Ureter (tissue), 1 donor: ENCODE measurements at places on chromosomes 3 and 15.

DNA sequence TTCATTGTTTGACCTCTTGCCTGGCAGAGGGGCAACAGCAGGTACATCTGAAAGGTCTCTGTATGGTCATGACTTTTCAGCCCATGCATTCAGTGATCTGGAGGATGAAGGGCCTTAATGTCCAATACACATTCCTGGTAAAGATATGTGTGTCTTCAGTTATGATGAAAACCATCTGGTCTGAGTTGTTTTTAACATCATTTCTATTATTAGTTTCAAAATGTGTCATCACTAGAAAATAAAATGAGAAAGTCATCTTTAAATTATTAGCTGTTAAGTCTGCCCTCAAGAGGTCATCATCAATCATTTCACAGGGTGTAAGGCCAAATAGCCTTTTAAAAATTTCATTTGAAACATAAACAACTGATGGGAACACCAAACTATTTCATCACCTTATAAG, 92.1 kb upstream of the PLSCR4 start:
- no peak for DNase-seq

DNA sequence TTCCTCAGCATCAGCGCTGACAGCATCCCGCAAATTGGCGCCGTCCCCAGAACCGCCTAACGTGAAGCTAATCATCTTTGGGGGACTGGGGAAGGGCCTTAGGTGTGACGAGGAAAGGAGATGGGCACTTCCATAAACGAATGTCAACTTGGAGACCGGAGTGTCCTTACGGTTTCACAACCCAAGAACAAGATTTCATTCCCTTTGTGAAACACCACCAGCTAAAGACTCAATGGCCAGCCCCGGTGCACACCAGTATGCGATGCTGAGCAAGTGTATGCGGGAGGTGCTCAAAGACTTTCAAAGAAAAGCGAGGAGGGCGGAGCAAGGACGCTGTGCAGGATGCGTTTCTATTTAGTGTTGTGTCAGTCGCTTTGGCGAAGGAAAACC, 759 bp upstream of the TTBK2 start:
- no peak for DNase-seq

- DNase-seq, result no peak
Measured at GRCh38 chr15:65377105-65377975, 462 bp downstream of the IGDCC3 start.

DNA sequence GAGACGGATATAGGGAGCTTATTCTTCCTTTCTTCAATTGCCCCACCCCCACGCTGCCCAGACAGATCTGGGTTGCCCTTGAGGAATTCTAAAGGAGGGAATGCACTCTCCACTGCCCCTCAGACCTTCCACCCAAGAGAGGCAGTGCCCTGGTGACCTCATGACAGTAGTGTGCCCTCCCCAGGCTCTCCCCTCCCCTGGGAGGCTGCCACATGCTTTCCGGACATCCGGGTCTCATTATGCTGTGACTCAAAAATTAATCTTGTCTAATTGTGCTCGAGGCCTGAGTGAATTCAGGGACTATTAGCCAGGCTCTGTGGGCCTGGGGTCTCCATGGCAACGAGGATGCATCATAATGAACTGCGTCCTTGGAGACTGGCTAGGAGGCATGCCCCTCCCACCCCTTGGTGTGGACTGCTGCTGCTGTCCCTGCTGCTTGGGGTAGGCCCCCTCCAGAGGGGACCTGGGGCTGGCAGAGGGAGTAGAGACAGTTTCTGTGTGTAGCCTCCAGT, 20.8 kb downstream of the CORO2B start:
- DNase-seq, result no peak

DNA sequence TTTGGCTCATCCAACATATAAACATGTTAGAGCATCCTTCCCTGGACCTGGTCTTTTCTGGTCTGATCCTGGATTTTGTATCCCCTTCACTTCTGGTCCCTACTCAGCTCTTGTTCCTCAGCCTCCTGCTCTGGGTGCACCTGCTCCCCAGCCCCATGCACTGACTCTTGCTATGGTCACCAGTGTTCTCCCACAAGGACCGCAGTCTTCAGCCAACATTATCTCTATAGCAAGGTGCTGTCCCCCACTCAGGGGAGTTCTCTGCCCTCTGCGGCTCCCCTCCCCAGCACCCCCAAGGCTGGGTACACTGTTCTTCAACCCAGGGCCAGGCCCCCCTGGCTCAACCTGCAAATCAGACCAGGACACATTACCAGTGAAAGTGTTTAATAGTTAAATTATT, 80.2 kb downstream of the SEC22A start:
- DNase-seq, result no peak

DNA sequence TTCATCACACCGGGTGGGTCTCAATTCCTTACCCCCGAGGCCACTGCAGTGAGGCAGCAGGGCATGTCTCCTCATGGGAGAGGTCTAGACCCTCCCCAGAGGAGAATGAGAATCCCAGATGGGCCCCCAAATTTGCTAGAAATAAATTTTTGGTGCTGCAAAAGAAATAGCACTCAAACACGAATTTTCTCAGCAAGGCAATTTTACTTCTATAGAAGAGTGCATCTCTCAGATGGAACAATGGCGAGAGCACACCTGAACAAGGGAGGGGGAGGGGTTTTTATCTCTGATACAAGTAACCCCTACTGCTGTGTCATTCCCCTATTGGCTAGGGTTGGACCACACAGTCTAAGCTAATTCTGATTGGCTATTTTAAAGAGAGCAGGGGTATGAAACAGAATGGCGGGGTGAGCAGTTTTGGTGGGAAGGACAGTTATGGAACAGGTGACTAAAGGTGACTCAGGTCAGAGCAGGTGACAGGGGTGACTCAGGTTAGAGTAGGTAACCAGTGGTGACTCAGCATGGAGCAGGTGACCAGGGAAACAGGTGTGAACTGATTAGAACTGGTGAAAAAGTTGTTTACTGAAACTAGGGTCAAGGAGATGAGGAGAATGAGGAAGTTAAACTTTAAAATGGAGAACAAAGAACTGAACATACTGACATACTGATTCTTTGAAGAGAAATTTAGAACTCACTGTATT, 93.0 kb upstream of the WNT7A start:
- DNase-seq, result no peak

- DNase-seq, result peak; percentile 32
Measured at GRCh38 chr3:13714251-13714916, 165.5 kb downstream of the FBLN2 start.

DNA sequence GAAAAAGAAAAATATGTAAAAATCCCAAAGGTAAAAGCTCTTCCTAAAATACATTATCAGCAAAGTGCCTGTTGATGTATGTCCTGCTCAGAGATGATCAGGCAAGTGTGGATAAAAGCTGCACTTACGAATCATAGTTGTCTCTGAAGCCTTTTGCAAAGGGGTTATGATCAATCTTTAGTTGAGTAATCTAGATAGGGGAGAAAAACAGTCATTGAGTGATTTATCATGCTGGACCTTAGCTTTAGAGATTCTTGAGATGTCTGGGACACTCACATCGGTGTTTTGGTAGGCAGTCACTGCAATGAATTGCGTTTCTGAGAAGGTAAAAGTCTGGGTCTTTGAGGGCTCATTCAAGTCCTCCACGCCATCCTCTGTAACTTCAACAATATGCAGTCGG, 3.7 kb downstream of the EOMES start:
- DNase-seq, result no peak

DNA sequence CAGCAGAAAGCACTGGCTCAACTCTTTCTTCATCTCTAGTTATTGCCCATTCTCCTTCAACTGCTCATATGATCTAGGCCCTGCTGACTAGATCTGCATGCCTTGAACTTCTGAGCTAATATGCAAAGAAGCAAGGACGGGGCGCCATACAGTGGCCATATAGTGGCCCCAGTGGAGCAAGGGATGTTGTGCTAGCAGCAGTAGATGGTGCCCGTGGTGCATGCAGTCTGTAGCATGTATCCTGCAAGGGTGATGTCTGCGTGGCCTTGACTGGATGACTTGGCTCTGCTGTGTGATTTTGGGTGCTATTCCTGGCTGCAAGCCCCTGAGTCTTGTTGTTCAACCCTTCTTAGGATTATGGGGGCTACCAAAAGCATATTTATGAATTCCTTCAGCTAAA, 12.2 kb upstream of the NMD3 start:
- DNase-seq, result no peak

- DNase-seq, result no peak
Measured at GRCh38 chr3:153657046-153657445, 464.1 kb upstream of the ARHGEF26 start.

DNA sequence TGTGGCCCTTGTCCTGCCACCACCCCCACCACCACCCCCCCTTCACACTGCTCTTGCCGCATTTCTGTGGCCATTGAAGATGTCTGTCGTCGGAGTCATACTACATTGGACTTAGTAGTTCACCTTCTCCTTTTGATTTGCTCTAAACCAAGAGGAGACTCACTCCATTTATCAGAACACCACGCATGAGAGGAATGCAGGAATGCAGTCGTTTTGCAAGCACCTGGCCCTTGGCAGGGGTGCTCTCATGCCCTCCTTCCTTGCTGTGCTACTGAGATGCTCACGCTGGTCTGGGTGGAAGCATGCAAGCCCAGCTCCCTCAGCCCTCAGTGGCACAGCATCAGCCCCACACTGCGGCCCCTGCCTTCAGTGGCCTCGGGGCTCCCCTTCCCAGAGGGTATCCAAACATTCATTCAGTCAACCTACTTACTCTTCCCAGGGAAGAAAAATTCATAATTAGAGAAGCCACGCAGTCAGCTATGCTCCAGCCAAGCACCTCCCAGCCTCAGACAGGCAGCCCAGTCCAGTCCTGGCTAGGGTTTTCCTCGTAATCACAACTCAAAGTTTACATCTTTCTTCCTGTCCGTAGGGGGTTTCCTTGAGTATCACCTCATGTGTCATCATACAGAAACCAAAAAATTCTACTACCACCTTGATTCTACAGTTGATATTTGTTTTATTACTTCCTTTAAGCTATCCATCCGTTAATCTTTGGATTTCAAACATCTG, 520.0 kb downstream of the GABRG3 start:
- DNase-seq, result no peak

GRCh38 chr3:134803051-134803505, 8.0 kb downstream of the EPHB1 start:
- no peak for DNase-seq

DNA sequence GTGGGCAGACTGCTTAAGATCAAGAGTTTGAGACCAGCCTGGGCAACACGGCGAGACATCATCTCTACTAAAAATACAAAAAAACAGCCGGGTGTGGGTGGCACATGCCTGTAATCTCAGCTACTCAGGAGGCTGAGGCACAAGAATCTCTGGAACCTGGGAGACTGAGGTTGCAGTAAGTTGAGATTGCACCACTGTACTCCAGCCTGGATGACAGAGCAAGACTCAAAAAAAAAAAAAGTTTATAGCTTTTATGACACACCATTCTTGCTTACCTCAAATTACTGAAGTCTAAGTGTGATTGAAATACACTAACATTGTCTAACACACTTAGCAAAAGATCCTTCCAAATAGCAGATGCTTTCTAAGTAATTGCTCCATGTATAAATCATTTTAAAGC, 207.6 kb downstream of the STAG1 start:
- DNase-seq, result no peak

GRCh38 chr3:64022451-64023186, 675 bp downstream of the PSMD6 start:
- no peak for DNase-seq

- DNase-seq, result no peak
Measured at GRCh38 chr3:80055306-80055705, 287.5 kb upstream of the ROBO1 start.

DNA sequence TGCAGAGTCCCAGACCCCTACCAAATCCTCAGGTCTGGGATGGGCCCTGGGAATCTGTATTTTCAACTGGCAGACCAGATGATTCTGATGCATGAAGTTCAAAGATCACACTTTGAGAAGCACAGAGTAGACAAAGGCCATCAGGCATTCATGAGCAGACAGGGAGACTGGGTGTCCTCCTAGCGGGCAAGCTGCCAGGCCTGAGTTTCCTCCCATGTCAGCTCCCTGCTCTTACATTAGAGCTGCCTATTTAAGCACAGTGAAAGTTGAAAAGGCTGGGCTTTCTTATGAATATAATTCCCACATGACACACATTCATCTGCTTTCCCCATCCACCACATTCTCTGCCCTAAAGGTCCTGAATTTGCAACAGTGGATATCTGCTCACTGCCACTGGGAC, 14.0 kb downstream of the CAPN3 start:
- no peak for DNase-seq

DNA sequence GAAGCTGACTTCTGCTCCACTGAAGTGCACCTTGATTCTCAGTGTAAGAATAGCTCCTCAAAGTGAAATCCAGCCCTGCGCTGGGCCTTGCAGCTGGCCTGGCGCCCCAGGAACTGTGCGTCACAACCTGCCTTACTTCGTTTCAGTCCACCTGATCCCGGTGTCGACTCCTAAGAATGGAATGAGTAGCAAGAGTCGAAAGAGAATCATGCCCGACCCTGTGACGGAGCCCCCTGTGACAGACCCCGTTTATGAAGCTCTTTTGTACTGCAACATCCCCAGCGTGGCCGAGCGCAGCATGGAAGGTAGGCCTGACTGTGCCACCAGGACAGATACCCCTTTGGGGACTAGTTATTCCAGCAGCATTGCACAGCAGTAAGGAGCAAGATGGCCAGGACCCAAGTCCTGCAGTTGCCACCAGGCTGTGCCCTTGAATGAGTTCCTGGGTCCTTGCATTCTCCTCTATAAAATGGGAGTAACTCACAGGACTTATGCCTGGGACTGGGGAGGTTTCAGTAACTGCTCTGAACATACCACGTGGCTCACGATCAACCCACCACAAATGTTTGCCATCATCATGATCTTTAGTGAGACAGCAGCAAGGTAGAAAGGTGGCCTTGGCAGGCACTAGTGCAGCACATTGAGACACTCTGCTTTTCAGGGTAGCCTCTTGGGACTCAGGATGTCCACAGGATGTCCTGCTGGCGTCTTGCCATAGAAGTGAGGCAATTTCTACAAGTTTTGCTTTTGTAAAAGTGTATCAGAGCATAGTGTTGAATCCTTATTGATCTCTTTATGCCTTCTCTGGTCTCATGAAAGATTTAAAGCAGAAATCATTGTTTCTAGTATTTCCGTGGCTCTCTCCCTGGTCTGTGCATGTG, 46.8 kb downstream of the PXYLP1 start:
- no peak for DNase-seq

DNA sequence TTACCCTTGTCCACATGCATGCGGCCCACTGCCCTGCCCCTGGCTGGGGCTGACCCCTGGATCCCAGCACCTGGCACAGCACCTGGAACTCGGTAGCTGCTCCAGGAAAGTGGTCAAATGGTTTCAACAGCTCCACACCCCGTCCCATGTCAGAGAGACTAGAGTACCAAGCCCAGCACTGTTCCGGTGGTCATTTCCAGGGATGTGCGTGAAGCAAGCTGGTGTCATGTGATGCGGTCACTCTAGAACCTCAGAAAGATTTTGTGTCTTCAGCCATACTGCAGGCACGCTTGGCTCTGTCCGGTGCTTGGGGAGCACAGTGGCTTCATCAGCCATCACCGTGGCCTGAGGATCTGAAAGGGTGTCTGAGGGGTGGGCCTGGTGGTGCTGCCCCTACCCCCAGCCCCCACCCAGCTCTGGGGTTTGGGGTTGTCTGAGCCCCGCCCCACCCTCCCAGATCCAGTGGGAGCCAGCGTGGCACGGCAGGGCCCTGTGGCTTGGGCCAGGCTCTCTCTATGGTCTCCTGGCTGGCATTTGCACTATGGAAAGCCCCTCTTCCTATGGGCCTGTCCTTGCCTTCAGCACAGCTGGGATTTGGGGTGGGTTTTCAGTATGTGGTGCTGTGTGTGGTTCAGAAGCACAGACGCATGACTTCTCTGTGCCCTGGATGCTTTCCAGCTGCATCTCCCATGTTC, 15.3 kb downstream of the APBA2 start:
- DNase-seq, result no peak

- peak; percentile 74 for DNase-seq
Measured at GRCh38 chr3:171654809-171655208, 155.5 kb downstream of the PLD1 start.
